AG09309 (cell line): ENCODE measurements at places on chromosomes 11 and 22.

DNA sequence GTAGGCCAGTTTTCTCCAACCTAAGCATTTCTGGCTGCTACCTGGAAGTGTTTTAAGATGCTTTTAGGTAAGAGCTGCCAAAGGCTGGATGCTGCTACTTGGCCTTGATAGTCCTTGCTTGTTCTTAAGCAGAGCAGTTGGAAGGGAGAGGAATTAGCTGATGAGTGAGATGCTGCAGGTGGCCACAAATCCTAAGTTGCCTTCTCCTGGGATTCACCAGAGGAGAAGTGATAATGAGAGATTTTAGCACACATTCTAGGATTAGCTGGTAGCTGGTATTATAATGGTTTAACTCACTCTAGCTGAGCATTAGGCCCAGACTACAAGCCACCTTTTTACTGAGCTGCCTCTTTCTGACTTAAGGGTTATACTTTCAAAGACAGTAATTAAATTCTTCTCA, 442.9 kb upstream of the RAG2 start:
- DNase-seq, result no peak

GRCh38 chr22:42949159-42949558, 65.8 kb downstream of the PACSIN2 start:
- DNase-seq, result no peak

GRCh38 chr22:27581236-27581635, 220.3 kb downstream of the MN1 start:
- DNase-seq, result no peak

DNA sequence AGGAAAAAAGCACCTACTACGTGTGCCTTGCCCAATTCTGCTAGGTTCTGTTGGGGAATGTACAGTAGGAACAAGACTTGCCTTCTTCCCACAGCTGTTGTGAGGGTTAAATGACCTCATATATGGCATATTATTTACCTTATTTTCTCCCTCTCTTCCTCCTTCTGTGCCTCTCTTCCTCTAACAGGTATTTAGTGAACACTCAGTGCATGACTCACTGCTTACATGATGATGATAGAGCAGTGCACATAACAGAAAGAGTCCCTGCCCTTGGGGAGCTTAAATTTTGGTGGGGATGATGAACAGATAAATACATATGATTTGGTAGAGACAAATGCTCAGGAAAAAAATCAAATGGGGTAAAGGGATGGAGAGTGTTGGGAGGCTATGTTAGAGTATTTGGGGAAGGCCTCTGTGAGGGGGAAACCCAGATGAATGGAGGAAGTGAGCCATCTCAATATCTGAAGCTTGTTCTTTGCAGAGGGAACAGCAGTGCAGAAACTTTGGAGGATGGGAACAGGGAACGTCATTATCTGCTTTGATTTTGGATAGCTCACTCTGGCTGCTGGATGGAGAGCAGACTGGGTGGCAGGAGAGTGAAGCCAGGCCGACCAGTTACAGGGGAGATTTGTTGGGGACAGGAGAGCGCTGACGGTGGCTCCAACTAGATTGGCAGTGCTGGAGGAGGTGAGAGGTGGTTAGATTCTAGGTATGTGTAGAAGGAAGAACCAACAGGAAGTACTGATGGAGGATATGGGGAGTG, 95.5 kb upstream of the TENM4 start:
- no peak for DNase-seq

GRCh38 chr22:36926309-36926708, 12.9 kb downstream of the CSF2RB start:
- DNase-seq, result no peak

DNA sequence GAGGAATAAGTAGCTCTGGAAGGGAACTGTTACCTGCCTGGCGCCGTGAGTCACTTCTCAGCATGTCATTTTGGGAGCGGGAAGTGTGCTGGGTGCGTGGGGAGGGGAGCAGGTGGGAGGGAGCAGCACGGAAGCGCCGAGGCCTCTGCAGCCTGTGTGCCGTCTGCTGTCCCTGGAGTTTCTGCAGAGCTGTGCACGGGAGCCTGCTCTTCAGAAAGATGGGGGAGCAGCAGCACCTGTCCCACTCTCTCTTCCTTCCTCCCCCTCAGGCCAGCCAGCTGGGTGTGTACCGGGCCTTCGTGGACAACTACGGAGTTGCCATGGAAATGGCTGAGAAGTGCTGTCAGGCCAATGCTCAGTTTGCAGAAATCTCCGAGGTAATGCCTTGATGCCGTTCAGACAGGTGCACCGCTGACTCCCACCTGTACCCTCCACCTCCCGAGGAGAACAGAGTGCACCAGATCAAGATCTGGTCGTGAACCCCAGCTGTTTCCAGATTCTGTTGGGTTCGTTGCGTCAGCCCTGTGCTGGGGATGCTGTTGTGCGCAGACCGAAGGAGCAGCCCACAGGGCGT, 87.9 kb downstream of the BCR start:
- DNase-seq, result no peak

GRCh38 chr22:27238935-27239510, 562.5 kb downstream of the MN1 start:
- peak; percentile 89 for DNase-seq

DNA sequence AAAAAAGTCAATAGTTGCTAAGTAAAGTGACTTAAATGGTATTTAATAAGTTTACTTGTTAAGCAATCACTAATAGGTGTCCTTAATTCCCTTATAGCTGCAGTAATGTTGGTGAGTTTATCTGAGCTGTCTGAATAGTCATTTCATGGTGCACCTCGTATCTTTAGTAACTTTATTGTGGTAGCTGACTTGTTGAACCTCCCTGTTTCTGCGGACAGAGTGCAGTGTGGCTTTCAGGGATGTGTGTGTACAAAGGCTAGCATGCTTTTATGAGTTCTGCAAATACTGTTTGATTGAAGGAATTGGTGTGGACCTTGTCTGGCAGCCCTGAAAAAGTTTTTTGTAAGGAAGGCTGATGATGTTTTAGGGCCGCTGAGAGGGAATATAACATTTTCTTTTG, 2.6 kb downstream of the ZNRF3 start:
- no peak for DNase-seq

GRCh38 chr11:82675838-82676237, 57.8 kb downstream of the FAM181B start:
- DNase-seq, result no peak

DNA sequence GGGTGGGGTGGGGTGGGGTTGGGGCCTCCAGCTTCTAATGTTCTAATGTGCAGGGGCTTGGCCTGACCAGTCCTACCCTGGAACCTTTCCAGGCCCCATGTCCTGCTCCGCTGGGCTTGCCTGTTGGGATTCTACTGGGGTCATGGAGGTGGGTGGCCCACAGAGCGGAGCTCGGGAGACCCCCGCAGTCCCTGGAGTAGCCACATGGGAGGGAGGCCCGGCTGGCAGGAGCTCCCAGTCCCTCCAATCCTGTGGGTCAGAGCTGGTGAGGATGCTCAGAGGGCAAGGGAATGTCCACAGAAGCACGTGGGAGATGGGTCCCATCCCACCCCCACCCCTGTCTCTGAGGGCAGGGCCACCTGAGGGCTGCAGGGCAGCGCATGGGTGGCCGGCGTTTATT, 2.9 kb downstream of the SEPTIN5 start:
- DNase-seq, result no peak

DNA sequence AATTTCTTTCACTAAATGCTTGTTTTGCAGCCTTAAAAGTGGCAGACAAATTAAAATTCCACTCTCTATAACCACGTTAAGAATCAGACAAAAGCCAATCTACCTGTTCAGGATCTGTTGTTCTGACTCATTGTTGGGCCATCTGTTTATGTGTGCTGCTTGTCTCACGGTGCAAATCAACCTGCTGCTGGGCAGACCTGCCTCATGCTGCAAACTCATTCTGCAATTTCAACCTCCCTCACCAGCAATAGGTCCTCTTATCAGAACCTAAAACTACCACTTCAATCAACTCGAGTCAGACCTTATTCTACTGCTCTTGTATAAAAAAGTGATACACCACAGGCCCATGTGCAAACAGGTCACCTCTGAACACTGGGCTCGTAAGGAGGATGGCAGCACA, 75.1 kb downstream of the LARGE2 start:
- DNase-seq, result no peak

- peak; percentile 55 for DNase-seq
These were observed 22.8 kb upstream of the PICK1 start for GRCh38 chr22:38034278-38034882.

GRCh38 chr11:75346912-75347647, 4.4 kb downstream of the ARRB1 start:
- no peak for DNase-seq

GRCh38 chr11:36346562-36347383, 50.7 kb downstream of the PRR5L start:
- no peak for DNase-seq

- no peak for DNase-seq
These were observed 10.5 kb downstream of the AASDHPPT start for GRCh38 chr11:106087815-106088435.
